ENCODE measurements at places on chromosomes 1 and 21.

DNA sequence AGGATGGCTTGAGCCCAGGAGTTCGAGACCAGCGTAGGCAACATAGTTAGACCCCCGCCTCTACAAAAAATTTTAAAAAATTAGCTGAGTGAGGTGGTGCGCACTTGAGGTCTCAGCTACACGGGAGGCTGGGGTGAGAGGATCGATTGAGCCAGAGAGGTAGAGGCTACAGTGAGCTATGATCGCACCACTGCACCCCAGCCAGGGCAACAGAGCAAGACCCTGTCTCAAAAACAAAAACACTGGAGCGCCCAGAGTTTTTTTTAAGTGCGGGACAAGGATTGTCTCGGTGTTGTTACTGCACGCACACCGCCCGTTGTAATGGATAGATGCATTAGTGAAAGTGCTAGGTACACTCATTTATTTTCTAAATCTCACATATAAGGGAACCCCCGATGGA is 37.1 kb downstream of the PIK3CD start:
- no peak for DNase-seq

DNA sequence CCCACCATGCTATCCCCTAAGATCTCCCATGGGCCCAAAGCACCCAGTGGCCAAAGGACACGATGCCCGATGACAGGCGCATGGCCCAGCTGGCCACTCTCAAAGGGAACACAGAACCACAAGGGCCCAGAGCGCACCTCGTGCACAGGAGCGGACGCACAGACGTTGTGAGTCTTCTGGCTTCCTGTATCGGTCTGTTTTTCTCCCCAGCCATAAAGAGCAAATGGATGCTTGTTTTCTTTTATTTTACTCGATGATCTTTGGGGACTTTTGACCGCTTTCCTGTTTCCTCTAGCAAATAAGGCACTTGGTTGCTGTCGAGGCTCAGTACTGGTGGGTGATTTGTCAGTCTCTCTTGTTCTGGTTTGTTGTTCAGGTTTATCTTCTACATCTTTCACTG is 16.2 kb downstream of the CCSAP start:
- DNase-seq, result no peak

- no peak for DNase-seq
Measured at GRCh38 chr1:67209521-67209920, 43.3 kb downstream of the IL23R start.

DNA sequence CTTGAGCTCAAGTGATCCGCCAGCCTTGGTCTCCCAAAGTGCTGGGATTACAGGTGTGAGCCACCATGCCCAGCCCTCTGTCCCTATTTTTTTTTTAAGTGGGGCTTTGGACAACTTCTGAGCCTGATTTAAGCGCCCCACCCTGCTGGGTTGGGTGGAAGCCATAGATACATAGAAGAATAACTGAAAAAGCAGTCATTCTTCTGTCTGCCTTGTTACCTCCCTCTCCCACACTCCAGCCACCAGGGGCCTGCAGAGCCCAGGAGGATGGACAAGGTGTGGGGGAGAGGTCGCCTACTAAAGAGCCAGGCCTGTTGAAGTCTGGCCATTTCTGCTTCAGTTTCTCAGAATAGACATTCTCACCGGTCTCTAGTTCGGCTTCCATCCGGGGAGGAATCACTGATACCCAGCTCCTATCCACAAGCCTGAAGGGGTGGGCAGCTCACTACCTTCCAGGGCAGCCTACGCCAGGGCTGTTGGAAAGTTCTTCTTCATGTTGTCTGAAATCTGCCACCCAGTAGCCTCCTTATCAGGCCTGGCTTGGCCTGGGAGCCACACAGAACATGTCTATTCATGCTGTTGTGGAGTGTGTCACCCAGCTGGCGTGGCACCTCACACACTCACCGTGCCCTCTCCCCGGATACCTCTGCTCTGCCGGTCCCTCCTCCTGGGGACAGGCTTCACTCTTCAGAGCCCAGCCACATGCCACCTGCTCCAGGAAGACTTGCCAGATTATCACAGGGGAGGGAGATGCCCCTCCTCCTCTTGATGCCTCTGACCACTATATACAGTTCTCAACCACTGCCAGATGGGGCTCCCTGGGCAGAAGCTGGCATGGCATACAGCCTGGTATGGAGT is 27.7 kb downstream of the KNCN start:
- DNase-seq, result no peak

GRCh38 chr1:91676030-91676429 is 175.4 kb downstream of the CDC7 start:
- DNase-seq, result no peak

DNA sequence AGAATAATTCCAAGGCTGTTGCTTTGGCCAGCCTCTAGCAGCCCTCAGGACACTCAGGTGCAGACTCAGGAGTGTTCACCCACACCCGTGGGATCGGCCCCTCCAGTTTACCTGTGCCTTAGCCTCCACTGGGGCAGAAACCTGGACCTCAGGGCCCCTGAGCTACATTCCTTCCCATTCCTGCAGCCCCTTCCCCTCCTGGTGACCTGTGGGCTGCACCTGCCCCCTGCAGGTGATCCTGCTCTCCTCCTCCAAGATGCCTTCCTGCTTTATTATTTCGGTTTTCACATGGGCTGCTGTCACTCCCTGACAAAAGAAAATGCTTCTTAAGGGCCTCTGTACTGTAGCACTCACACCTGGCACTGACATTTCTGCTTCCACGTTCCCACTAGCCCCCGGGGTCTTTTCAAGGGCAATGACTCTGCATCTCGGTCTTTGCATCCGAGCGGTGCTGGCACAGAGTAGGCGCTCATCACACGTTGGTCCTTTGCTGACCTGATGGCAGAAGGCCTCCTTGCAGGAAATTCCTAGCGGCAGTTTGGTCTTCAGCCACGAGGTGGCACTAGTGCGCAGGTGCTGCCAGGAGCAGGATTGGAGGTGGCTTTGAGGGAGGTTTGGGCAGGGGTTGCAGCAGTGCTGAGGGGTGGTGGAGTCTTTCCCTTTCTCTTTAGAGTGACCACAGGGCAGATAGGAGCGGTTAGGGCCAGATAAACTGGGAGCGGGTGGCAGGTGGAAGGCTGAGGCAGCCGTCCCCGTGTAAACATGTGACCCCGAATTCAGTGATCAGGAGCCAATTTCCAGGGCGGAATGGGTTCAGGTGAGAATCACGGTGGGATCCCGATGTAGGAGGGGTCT is 25.3 kb upstream of the ETV3 start:
- DNase-seq, result no peak

- DNase-seq, result no peak
Measured at GRCh38 chr21:42057851-42058437, 13.2 kb upstream of the UMODL1 start.

- DNase-seq, result no peak
Measured at GRCh38 chr1:77014073-77014788, 147.0 kb downstream of the ST6GALNAC5 start.

- DNase-seq, result no peak
Measured at GRCh38 chr1:90821788-90822359, 104.8 kb upstream of the BARHL2 start.

DNA sequence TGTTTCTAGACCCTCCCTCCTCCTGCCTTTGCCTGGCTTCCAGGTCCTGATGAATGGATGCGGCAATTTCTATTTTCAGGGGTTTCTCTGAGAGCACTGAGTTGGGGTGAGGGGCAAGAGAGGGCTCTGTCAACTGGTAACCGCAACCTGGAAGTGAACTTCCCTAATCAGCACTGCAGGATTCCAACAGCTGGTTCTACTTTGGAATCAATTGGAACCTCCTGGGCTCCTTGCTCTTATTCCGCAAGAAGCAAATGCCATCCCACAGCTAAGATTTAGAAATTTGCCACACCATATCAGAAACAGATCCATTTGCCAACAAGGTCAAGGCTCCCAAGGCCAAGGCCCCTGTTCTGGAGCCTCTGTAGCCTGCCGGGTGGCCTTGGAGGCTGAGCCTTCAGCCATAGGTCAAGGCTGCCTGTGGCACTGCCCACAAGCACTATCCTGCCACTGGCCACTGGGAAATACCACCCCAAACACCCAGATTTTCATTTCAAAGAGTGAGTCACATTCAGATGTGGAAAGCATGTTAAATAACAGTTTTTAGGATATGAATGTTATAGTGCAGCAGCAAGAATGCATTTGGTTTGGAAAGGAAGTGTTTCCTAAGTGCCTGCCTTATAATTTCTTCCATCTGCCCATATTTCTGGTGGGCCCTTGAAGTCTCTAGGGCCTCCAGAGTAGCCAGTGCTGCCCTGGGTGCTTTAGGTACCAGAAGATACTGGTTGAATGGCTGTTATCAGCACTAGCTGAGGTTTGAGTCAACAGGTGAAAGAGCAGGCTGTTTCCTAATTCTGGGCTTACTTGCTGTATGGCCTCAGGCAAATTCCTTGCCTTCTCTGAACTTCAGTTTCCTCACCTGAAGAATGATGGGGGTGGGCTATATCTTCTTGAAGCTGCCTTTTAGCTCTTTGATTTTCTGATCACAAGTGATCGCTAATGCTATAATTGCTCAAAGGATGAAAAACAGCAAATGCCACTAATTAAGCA is 56.3 kb upstream of the JUN start:
- no peak for DNase-seq

- DNase-seq, result no peak
Measured at GRCh38 chr1:36321119-36321951, 2.1 kb downstream of the EVA1B start.

GRCh38 chr1:8472668-8473067 is 154.8 kb downstream of the SLC45A1 start:
- DNase-seq, result no peak

GRCh38 chr1:25945761-25946160 is 39.5 kb upstream of the STMN1 start:
- no peak for DNase-seq

DNA sequence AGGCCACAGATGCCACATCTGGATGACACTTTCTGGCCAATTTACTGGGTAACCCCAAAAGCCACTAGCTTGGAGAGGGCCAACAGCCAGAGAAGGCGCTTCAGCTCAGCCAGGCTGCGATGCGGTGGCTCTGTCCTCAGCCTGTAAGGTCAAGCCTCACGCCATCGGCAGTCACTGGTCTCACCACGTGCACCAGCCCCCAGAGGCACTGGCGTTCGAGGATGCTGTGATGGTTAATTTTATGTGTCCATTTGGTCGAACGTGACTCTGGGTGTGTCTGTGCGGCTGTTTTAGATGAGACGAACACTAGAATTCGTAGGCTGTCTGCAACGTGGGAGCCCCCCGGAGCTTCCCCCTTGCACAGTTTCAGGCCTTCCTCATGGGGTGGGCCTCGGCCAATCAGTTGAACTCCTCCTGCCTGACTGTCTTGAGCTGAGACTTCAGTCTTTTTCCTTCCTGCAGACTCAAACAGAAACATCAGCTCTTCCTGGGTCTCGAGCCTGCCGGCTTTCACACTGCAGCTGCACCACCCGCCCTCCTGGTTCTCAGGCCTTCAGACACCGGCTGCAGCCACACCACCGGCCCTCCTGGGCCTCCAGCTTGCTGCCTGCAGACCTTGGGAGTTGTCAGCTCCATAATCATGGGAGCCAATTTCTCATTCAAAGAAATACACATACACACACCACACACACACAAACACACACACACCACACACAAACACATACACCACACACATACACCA is 41.6 kb upstream of the SLC45A1 start:
- DNase-seq, result no peak

DNA sequence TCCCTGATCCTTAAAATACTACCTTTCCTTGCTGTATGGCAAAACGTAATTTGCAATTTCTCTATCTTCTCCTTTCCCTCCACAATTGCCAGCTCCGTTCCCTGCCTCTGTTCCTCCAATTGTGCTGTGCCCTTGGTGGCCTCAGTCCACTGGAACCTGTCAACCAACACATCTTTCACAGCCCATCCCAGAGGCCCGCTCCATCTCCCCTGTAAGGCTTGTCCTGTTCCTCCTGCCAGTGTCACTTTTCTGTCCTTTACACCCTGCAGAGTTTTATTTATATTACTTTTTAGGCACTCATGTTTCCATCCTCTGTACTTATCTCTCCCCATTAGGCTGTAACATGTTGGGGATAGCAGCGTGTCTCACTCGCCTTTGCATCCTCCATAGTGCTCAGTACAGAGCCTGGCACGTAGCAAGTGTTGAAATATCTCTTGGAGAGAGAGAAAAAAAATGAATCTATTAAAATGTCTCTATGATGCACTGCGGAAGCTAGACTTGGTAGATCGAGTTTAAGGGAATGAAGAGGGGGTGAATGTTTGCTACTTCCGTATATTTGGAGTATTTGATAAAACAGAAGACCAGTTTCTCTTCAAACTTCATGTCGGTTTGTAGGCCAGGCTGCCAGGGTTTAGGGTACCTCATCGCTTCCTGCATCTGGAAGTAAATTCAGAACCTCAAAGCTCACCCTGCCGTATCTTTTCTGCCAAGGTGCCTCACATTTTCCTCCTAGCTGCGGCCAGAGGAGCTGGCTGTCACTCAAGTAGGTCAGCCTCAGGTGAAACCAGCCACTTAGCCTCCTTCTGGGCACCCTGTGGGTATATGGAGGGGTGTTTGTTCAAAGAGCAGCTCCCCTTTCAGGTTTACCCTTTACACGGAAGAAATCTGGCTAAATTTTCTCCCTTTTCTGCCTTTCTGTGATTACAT is 303.8 kb downstream of the TM2D1 start:
- DNase-seq, result no peak

DNA sequence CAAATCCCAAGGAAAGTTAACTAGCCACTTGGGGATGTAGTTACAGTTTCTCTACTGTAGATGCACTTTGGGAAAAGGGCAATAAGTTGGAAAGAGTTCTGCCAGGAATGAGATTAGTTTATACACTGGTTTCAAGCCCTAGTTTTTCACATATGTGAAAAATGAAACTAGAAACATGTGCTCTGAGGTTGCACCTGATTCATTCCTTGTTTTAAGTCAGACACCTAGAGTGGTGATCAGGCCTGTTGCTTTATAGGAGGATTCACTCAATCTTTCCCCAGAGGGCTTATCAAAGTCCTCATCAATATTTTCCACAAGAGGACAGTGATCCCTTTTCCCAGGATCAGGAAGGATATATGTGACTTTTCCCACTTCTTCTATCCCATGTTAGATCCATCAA is 515.9 kb upstream of the PKN2 start:
- no peak for DNase-seq

DNA sequence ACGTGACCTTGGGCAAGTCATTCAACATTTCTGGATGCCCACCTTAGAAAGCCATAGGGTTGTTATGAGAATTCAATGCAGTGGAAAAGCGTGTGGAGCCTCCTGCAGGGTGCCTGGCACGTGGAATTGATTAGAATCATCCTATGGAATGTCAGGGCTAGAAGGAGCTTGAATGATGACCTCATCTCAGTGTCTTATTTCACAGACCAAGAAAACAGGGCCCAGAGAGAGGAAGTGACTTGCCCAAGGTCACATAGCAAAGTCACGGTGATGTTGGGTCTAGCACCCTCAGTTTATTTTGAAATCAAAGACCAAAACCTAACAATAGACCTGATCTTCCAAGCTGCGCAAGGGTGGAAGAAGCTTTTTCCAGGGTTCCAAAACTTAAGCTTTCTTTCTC is 6.0 kb downstream of the TRABD2B start:
- DNase-seq, result no peak

Measured in cerebellar nuclear complex (tissue), 1 donor.